ENCODE measurements at places on chromosomes 2 and 18.

- DNase-seq: no peak
These were observed 61.4 kb upstream of the MSTN start for GRCh38 chr2:190123956-190124355.

DNA sequence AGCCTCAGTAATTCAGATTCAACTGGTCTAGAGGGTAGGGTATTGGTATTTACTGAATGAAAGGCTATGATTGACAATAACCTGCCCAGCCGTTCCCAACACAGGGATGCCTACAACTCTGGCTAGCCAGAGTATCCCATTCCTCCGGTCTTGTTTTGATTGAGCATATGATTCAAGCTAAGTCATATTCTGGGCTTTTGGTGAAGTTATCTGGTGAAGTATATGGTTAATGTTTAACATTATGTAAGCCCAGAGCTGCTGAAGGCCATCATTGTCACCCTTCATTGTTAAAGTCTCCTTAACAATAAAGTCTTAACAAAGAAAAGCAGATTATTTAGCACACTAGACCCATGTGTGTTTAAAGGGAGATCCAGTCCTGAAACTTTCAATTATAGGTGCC lies 152.6 kb downstream of the EXOC6B start:
- no peak for DNase-seq

GRCh38 chr2:64987001-64987955 lies 1.9 kb upstream of the SLC1A4 start:
- no peak for DNase-seq

- no peak for DNase-seq
These were observed 5.4 kb downstream of the ALPG start for GRCh38 chr2:232411901-232412629.

GRCh38 chr2:220198896-220199295 lies 571.5 kb downstream of the SLC4A3 start:
- DNase-seq: peak; percentile 71

DNA sequence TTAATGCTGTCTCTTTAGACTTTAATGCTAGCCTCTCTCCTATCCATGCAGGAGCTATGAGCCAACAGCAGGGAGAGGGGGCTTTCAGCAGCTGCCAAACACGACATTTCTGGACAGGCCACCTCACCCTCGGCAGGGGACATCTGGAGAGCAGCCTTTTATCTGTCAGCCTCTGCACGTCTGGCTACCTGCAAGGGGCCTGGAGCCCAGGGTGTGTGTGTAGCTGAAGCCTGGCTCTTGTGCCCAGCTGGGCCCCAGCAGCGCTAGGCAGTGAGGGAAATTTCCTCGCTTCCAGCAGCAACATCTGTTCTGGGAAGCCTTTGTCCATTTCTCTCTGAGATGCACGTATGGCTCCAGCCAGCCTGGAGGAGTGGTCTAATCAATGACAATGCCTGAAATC lies 728.7 kb upstream of the ID2 start:
- no peak for DNase-seq

- DNase-seq: no peak
These were observed 46.7 kb upstream of the LCLAT1 start for GRCh38 chr2:30400151-30400954.

DNA sequence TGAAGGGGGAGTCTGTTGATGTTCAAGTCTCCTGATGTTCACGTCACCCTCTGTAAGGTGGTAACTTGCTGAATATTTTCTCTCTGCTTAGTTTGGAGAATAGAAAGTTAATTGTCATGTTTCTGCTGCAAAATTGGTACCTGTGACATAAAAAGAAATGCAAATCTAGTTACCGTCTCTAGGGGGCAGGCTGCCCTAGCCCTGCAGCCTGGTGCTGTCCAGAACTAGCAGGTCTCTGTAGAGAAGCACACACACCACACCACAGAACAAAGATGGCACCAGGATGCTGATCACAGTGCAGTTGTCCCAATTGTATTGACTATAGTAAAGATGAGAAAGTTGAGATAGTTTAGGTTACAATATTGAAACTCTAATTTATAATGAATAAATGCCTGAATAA lies 47.0 kb downstream of the SLC9A4 start:
- peak; percentile 11 for DNase-seq

DNA sequence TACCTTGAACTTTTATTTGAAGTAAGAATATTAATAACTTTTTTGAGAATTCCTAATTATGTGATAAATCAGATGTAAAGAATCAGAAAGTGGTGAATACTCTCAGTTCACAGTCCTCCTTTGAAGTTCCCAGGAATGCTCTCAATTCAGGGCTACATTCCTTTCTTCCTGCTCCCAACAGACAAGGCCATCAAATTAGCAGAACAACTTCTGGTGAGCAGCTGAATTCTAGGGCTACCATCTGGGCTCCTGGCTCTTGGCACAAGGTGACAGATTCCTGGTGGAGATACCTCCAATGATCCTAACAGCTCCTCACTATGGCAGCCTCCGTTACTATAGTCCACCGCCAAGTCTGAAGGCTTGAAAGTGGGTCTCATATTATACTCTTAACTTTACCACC lies 37.8 kb upstream of the OLA1 start:
- no peak for DNase-seq

DNA sequence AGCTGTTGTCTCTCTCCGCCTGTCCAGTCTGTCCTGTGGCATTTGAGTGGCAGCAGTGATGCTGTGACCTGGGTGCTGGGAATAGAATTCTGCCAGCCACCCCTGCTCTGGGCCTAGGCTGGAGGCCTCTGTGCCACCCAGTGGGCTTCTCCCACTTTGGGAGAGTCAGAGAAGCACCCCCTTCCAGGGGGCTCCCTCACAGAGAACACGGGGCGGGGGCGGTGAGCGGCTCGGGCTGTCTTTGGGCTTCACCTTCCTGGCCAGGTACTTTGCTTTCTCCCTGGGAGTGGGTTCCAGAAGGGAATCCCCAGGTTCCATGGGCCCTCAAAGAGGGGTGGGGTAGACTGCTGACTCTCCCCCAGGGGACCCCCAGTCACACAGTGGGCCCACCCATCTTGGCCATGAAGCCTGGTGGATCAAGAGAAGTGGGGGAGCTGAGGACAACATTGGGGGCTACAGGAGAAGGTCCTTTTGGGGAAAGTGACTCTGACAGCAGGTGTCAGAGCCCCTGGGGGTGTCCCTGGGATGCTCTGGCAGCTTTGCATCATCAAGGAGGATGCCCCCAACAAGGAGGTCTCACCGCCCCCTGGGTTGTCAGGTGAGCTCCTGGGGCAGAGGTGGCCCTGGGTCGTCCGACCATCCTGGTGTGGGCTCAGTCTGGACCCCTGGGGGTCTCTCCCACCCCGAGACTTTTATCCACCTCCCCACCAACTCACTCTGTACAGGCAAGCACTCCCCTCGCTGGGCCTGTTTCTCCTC lies 18.8 kb upstream of the BOK start:
- DNase-seq: no peak

DNA sequence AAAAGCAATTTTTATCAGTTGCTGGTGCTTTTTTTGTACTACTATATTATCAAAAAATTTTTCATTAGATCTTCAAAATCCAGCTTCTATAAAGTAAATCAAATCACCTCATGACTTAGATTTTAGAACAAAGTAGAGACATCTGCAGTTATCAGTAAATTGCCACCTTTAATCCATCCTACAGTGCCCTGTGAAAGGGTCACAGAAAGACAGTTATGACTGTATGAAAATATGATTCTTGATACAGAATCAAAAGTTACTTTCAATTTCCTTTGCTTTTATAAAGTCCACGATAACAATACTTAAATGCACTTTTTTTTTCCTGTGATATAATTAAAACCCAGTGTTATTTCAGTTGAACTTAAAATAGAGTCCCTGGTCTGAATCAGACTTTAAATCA lies 61.4 kb downstream of the PRPF40A start:
- DNase-seq: no peak

GRCh38 chr2:133953524-133953923 lies 300.3 kb upstream of the MGAT5 start:
- no peak for DNase-seq

DNA sequence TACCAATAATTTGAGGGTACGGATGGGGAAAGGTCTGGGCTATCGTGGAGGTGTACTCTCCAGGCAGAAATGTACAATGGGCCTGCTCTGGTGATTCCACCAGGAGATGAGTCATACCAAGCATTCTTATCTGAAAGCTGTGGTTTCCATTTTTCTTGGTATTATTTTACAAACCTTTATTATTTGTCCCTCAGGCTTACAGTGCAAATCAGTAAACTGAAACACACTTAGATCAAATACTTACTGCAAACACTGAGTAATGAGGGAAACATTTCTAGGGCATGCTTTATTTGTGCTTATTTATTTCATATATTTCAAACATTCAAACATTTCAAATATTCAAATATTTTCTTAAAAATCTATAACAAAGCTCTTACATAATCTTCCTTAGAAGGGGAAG lies 319.8 kb downstream of the RND3 start:
- peak; percentile 56 for DNase-seq

DNA sequence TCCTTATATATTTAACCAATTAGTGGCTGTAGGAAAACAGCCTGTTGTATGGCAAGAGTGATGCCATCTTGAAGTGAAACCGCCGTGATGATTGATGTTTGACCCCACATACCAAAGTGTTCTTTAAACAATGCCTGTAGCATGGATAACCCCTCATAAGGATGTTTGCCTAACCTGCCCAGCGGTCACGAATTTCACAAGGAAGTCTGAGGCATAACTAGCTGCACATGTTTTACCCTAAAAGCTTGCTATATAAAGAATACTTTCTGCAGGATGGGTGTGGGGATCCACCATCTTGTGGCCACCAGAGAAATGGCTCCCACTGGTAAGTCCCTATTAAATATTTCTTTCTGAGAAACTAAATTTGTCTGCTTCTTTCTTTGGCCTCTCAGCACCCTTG lies 68.7 kb downstream of the ZDBF2 start:
- no peak for DNase-seq

GRCh38 chr2:88201811-88202169 lies 31.6 kb downstream of the THNSL2 start:
- DNase-seq: no peak

GRCh38 chr2:27363933-27364332 lies 6.2 kb downstream of the EIF2B4 start:
- no peak for DNase-seq

DNA sequence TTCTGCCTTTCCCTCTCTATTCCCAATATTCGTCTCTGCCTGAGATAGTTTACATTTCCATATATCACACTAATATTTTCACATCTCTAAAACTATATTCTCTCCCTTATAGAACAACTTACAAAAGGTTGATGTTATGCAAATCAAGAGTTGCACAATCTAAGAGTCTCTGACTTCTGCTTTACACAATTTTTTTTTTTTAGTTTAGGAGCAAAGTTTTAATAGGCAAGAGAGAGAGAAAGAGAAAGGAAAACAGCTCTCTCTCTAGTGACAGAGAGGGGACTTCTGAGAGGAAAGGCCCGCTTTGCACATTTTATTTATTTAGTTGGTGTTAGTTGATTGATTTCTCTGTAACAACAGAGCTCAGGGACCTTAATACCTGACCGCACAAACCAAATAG lies 380.2 kb downstream of the TXNL1 start:
- no peak for DNase-seq

GRCh38 chr2:159907909-159908308 lies 109.9 kb upstream of the CD302 start:
- DNase-seq: no peak

- no peak for DNase-seq
These were observed 251.3 kb downstream of the CDCA7 start for GRCh38 chr2:173605994-173606393.

DNA sequence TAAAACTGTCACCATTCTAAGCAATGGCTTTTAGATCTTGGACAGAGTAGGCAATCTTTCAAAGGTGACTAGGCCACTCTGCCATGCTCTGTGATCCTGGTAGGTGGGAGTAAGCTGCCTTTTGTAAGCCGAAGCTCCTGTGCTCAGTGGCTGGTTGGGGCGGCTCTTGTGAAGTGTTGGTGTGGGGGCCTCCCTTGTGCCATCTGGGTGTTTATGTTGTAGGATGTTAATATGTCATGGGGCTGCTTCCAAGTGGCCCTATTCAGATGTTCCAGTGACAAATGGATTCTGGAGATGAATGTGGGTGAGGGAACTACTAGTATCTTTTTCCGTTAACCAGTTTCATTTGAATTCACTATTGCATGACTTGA lies 116.8 kb upstream of the SPRED2 start:
- no peak for DNase-seq

DNA sequence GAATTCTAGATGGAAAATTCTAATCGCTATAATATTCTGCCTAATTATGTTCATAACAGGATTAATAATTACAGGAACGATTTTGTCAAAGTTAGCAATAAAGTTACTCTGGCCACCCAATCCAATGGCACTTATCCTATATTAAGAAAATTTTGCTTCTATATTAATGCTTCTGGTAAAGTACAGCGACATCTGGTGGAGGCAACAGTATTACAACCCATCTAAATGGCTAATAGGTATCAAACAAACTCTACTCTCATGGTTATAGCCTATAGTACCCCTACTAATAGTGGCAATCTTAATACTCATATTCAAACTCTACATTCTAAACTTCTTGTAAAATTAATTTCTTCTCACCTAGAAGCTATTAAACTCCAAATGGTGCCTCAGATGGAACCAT lies 1084.7 kb upstream of the LRRTM1 start:
- no peak for DNase-seq

GRCh38 chr18:3666526-3667254 lies 216.7 kb downstream of the TGIF1 start:
- no peak for DNase-seq

- no peak for DNase-seq
These were observed 135.9 kb upstream of the ARL4C start for GRCh38 chr2:234632527-234633391.

GRCh38 chr18:49988101-49988500 lies 174.8 kb upstream of the ACAA2 start:
- DNase-seq: no peak

DNA sequence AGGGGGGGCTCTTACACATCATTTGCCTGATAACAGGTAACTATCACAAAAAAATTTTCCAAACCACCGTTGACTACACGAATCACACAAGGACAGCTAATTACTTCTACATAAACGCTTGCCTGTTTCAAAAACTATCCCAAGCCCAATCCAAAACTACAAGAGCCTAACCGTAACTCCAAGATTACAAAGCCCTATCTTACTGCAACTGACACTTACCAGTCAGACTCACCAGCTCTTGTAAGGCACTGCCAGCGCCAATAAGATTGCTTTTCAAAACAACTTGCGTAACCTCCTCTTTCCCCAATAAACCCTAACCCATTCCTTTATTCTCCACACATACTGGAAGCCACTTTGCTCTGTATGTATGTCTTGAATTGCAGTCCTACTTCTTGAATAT lies 148.4 kb downstream of the NBAS start:
- no peak for DNase-seq

- DNase-seq: no peak
These were observed 5.1 kb downstream of the CNNM3 start for GRCh38 chr2:96821113-96821675.

DNA sequence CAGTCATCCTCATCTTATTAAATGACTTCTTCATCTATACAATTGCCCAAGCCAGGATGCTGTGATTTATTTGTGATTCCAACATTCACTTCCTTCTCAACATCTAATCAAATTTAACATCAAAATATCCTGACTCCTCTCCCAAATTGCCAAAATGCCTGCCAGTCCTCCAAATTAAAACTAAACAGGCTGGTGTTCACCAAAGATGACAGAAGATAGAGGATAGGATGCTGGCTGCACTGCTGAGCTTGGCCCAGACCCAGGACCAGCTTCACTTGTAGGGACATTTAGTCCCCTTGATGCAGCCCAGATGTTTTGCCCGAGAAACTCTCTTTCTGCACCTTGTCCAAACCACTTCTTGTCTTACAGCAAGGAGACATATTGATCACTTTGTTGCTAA lies 540.0 kb upstream of the CNTNAP5 start:
- DNase-seq: no peak

- DNase-seq: no peak
These were observed 143.9 kb downstream of the MYT1L start for GRCh38 chr2:2187196-2187595.
